ENCODE measurements at places on chromosomes 4 and X.

DNA sequence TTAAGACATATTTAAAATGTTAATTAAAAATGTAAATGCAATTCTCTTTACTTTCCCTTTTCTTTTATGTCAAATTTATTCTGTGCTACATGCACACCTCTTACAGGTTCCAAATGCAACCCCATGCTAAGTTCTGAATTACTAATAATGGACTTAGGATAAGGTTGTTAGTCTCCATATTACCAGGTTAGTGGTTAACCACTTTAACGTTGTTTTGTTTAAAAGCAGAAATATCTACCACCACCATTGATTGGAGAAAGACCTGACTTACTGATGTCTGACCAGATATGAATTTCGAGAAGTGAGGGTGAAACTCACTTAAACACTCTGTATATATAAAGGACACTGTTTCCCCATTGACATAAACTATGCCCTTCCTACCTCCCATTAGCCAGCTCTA lies 6.9 kb upstream of the TRPC3 start:
- DNase-seq, result no peak

GRCh38 chr4:16897991-16898827 lies at the start of gene LDB2:
LDB2 (minus strand) TSS chr4:16898645.
- no peak for DNase-seq

DNA sequence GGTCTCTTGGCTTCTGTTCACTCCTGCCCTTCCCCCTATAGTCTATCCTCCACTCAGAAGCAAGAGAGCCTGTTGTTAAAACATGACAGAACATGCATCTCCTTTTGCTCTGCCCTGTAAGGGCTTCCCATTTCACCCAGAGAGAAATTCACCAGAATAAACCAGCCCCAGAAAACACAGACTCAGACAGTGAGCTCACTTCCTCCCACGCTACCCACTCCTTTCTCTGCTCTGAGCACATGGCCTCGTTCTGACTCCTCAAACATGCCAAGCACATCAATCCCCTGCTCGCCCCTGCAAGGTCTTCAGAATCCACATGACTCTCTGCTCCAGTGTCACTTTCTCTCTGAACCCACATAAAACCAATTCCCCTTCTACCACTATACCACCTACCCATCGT lies 50.4 kb downstream of the MID1 start:
- no peak for DNase-seq

DNA sequence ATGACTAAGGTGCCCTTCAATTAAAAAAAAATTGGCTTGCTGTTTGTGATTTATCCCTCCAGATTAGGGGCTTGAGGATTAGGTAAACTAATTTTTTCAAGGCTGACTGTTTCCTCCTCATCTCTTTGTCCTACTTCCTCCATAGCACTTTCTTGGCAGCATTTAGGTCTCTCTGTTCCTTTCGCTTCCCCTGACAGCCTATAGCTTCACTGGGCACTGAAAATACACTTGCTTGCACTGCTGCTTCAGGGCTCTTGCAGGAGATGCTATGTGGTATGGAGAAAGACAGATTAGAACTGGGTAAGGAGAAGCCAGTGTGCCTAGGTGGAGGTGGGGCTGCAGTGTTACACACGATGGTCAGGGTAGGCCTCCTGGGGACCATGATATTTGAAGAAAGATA lies 112.3 kb upstream of the SFRP2 start:
- DNase-seq, result no peak

DNA sequence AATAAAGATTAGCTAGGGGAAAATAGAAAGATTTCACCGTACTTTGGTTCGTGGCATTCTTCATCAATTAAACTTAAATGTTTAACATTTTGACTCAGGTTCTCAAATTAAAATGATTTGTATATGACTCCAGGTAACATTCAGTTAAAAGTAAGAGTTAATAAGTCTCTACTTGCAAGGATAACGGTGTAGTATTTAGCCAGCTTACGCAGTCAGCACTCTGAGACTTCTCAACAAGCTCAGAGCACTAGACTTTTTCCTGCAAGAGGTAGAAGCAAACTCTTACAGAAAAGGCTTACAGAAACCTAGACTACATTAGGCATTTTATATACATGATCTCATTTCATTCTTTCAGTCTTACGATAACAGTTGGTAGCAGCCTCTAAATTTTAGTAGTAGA lies 96.4 kb upstream of the PPARGC1A start:
- DNase-seq, result no peak

- DNase-seq, result no peak
Measured at GRCh38 chrX:54180403-54180802, 2.7 kb downstream of the FAM120C start.

- no peak for DNase-seq
Measured at GRCh38 chrX:66110112-66110511, 53.9 kb upstream of the HEPH start.

GRCh38 chr4:16218950-16219349 lies 7.3 kb downstream of the TAPT1 start:
- no peak for DNase-seq

DNA sequence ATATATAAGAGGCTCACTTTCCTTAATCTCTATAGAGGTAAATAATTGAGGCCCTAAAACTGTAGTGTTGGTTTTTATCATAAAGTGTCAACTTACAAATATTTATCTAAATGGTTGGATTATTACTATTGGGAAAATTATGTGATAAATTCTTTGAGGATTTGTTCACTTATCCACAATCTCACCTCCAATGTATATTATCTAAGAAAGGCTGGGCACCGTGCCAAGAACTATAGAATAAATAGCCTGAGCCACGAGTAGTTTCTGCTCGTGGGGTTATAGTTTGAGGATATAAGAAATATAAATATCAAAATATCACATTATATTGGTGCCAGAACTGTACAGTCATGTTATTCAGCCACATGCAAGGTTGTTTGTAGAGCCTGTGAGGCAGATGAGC lies 177.9 kb downstream of the VEGFC start:
- no peak for DNase-seq

GRCh38 chr4:28686618-28687017 lies 1826.0 kb downstream of the STIM2 start:
- no peak for DNase-seq
